ENCODE measurements at places on chromosomes 1 and 21.

DNA sequence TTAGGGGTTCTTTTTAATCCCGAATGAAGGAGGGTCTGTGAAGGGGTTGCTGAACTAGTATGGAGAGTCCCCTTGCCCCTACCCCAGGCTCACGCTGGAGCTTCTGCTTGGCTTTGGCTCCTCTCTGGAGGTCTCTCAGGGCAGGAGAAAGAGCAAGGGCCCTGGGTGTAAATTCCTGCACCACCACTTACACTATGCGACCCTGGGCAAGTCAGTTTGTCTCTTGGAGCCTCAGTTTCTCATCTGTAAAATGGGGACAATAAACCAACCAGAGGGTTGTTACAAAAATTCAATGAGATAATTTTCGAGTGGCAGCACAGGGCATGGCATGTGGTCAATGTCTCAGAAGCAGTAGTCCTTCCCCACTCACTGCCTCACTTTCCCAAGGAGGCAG lies 11.4 kb downstream of the FOXO6 start:
- DNase-seq, result no peak
- H3K4me3 ChIP-seq, result no peak overlapping the region
- no peaks in the 10 kb centered on the region for H3K4me1 ChIP-seq
- no peaks in the 10 kb centered on the region for H3K36me3 ChIP-seq
- no peak overlapping the region for H3K27ac ChIP-seq

DNA sequence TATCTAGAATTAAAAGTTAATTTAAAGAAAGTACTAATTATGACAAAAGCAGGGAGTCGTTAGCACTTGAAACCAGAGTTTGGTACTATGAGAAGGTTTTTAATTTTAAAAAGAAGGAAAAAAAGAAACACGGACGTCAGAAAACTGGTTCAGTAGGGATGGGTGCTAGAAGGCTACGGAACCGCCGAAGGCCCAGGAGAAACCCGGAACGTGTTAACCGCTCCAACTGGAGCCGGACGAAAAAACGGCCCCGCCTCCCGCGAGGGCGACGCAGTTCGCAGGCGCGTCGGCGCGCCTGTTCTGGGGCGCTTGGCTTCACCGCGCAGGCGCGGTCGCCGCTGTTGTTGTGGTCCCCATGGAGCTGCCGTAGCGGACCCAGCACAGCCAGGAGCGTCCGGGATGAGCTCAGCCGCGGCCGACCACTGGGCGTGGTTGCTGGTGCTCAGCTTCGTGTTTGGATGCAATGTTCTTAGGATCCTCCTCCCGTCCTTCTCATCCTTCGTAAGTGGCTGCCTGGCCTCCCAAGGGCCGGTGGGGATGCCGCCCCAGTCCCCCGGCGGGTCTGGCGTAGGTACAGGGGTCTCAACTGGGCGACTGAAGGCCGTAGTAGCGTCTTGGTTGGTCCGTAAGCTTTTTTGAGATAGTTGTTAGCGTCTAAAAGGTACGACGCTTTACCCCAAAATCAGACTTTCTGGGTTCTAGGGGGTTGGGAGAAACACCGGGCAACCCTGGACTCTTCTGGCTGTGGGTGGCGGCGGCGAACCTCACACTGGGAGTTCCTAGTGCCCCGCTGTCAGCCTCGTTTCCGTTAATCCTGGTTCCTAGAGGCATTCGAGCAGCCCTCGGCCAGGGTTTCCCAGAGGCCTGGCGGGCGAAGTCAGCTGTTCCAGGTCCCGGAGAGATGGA lies 31.4 kb upstream of the HMGN1 start:
- H3K36me3 ChIP-seq, result peaks cover 9% of the 10 kb centered on the region
- DNase-seq, result peak; percentile 93
- peaks cover 26% of the 10 kb centered on the region for H3K4me1 ChIP-seq
- peak overlapping the region; percentile 83 for H3K27ac ChIP-seq

DNA sequence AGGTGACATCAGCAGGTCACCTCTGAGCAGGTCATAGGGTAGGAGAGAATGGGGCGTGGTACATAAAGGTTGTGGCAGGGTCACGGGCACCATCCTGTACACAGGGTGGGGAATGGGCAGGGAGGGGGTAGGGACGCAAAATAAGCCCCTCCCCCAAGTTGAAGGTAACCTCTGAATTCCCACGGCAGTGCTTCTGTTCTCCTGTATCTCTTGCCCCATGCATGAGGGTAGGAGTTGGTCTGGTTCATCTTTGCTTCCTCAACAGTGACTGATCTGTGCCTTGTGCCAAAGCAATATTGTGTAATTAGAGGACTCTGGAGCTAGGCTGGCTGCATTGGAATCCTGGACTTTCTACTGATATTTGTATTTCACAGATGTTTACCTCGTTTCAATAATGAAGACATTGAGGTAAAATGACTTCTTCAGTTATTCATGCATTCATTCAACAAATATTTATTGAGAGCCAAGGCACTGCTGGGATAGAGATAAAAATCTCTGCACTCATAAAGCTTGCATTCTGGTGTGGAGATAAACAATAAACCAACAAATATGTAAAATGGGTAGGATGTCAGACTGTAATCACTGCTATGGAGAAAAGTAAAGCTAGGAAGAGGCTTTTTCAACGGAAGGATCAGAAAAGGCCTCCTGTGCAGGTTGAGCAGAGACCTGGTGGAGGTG lies 18.4 kb upstream of the GFI1 start:
- no peaks in the 10 kb centered on the region for H3K36me3 ChIP-seq
- no peaks in the 10 kb centered on the region for H3K27me3 ChIP-seq
- peak overlapping the region; percentile 91 for H3K27ac ChIP-seq
- peaks cover 51% of the 10 kb centered on the region for H3K4me1 ChIP-seq
- DNase-seq, result peak; percentile 35

- H3K4me1 ChIP-seq, result peaks cover 9% of the 10 kb centered on the region
- H3K27me3 ChIP-seq, result peaks cover 13% of the 10 kb centered on the region
- no peaks in the 10 kb centered on the region for H3K36me3 ChIP-seq
- no peak overlapping the region for H3K27ac ChIP-seq
- no peak overlapping the region for H3K4me3 ChIP-seq
These were observed 4.7 kb upstream of the CCDC24 start for GRCh38 chr1:43986712-43987111.

- no peaks in the 10 kb centered on the region for H3K36me3 ChIP-seq
- no peak overlapping the region for H3K27ac ChIP-seq
These were observed 3.7 kb upstream of the CCN1 start for GRCh38 chr1:85576642-85577418.

DNA sequence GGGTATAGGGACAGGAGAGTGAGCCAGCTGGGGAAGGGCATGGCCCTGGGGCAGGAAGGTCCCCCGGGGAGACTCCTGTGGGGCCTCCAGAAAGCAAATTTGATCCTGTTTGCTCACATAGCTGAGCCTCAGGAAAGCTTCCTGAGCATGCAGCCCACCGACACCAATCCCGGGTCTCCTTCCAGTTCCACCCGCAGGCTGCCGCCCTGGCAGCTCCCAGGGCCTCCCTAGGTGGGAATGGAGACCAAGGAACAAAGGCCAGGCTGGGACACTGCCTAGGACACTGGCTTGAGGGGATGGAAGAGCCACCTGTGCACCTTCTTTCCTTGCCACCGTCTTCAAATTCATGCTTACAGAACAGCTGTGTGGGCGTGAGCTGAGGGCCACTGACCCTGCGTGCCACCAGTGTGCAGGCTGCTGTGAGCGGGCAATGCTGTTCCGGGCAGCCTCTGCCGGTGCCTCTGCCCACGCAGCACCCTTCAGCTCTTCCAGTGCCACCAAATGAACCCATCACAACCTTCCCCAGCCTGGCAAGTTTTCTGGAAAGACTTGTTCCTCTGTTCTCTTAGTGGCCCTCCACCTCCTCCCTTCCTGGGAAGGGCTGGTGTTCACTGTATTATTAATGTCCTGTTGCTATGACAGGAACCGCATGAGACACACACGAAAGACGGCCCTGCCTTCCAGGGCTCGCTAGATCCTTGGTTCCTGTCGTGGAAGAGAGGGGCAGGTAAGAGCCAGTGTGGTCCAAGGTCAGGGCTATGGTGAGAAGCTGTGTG lies 53.6 kb downstream of the ACBD3 start:
- no peaks in the 10 kb centered on the region for H3K4me1 ChIP-seq
- no peaks in the 10 kb centered on the region for H3K36me3 ChIP-seq
- no peak for DNase-seq
- H3K27me3 ChIP-seq, result no peaks in the 10 kb centered on the region
- no peak overlapping the region for H3K27ac ChIP-seq
- H3K4me3 ChIP-seq, result no peak overlapping the region

- no peak for DNase-seq
- no peak overlapping the region for H3K27ac ChIP-seq
- no peaks in the 10 kb centered on the region for H3K36me3 ChIP-seq
- no peaks in the 10 kb centered on the region for H3K4me1 ChIP-seq
- H3K27me3 ChIP-seq, result no peaks in the 10 kb centered on the region
- no peak overlapping the region for H3K4me3 ChIP-seq
These were observed 81.6 kb downstream of the PRKAA2 start for GRCh38 chr1:56726706-56727105.

DNA sequence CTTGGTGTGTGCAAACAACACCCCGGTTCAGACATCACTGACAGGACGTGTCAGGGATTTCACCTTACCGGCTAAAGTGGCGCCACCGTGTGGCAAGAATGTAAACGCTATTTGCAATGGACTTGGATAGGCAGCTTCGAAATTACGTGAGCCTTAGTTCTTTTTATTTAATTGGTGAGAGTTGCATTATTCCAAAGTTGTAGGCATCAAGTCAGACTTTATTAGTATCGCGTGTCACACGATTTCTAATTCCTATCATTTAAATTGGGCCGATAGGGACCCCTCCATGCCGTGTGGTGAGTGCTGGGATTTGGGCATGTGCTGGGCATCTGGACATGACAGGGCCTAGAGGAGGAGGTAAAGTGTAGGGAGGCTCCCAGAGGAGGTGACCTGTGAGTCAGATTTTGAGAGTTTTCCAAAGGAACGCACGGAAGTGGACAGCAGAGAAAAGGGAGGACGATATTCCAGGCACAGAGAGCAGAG lies 14.5 kb upstream of the CPT2 start:
- H3K4me3 ChIP-seq, result no peak overlapping the region
- H3K27ac ChIP-seq, result no peak overlapping the region
- H3K36me3 ChIP-seq, result no peaks in the 10 kb centered on the region

DNA sequence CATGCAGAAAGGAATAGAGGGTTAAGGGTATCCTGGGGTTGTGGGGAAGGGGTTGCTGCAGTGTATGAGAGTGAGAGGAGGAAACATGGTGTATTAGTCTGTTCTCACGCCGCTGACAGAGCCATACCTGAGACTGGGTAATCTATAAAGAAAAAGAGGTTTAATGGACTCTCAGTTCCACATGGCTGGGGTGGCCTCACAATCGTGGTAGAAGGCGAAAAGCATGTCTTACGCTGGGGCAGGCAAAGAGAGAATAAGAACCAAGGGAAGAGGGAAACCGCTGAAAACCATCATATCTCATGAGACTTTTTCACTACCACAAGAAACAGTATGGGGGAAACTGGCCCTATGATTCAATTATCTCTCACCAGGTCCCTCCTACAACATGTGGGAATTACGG lies 17.7 kb downstream of the OSBPL9 start:
- no peak overlapping the region for H3K4me3 ChIP-seq
- H3K27me3 ChIP-seq, result no peaks in the 10 kb centered on the region
- no peaks in the 10 kb centered on the region for H3K36me3 ChIP-seq
- DNase-seq, result no peak
- no peaks in the 10 kb centered on the region for H3K4me1 ChIP-seq

DNA sequence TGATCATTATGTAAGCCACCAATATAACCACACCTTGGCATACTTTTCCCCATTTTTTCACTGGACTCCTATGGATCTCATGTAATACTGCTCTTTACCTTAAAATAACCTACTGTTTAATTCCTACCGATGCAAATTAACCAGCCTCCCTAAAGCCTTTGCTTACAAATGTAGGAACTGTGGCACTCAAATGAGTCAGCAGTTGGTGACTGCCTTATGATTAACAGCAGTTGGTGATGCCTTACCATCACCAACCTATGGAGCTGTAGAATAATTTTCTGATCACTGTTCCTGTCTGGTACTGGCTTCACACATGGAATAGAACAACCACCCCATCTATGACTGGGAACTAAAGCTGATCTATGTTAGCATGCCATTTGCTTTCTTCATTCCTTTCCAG lies 7.8 kb upstream of the NUDT17 start:
- no peak for DNase-seq
- peaks cover 97% of the 10 kb centered on the region for H3K36me3 ChIP-seq
- H3K4me3 ChIP-seq, result no peak overlapping the region
- H3K27me3 ChIP-seq, result no peaks in the 10 kb centered on the region
